ENCODE measurements at places on chromosomes 12 and 14. TPM values are rescaled to one million over a fixed set of nuclear protein-coding genes. Genes with fewer than 3 reads are reported as not detected.

- no peak for DNase-seq
Measured at GRCh38 chr12:102356690-102357089, 123.7 kb downstream of the IGF1 start.

The CELA1 gene
- total RNA-seq: not detected

DNA sequence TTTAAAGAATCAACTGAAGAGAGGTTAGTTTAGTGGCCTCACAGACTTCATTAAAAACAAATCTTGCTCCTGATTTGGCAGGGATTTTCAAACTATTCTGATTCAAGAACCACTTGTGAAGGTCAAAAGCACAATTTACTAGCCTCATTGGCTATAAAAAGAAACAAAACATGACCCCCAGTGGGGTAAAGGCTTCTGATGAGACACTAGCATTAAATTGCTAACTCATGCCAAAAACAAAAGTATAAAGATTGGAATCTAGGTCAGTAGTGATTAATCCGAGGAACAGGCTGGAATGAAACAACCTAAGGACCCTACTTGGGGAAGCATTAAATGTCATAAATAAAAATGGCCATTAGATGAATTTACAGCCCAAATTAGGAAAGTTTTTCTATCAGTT lies 312.3 kb downstream of the PAWR start:
- no peak for DNase-seq

- DNase-seq: no peak
Measured at GRCh38 chr12:95877622-95878021, 18.9 kb downstream of the SNRPF start.

DNA sequence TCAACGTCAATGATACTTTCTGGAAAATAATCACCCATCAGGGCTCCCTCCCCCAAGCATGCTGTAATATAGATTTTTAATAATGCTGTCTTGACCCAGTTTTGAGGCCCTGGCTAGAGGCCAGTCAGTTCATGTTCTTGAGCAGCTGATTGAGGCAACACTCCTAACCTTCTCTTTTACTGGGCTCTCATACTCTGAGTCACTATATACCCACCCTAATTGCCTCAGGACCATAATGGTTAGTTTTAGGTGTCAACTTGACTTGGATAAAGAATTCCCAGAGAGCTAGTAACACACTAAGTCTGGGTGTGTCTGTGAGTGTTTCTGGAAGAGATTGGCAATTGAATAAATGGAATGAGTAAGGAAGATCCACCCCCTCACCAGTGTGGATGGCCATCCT lies 527.0 kb upstream of the ATP2B1 start:
- DNase-seq: peak; percentile 40

DNA sequence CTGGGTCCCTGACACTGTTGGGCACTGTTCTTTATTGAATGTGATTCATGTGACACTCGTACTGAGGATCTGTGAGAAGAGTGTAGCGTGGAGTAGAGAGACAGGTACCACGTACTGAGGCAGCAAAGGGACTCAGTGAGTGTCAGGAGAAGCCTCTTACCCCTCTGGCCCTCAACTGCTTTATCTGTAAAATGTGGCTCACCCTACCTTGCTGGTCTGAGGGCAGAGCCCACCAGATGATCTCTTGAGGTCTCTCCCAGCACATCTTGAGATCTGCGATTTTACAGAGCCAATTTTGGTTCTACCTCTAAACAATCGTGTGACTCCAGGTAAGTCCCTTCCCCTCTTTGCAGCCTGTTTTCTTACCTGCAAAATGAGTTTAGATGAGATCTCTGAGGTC lies 3.1 kb downstream of the CEBPE start:
- no peak for DNase-seq

GRCh38 chr12:84922693-84923092 lies 10.1 kb upstream of the SLC6A15 start:
- peak; percentile 19 for DNase-seq

- no peak for DNase-seq
Measured at GRCh38 chr12:57631566-57632072, 1.4 kb downstream of the B4GALNT1 start.

DNA sequence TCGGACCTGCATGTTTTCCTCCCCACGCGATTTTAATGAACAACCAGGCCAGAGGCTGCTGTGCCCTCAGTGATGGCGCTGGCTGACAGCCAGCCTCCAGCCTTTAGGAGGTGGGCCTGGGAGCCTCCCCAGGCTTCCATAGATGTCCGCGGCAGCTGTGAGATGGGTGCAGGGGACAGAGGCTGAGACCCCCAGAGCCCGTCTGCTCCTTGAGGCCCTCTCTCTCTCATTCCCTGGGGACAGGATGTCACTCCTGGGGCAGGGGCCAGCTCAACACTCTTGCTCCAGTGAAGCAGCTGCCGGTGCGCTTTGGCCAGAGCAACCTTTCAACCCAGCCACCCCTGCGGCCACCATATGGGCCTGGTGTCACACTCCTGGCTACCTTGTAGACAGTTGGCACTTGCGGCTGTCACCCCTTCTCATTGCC lies 24.8 kb downstream of the MVK start:
- DNase-seq: no peak

DNA sequence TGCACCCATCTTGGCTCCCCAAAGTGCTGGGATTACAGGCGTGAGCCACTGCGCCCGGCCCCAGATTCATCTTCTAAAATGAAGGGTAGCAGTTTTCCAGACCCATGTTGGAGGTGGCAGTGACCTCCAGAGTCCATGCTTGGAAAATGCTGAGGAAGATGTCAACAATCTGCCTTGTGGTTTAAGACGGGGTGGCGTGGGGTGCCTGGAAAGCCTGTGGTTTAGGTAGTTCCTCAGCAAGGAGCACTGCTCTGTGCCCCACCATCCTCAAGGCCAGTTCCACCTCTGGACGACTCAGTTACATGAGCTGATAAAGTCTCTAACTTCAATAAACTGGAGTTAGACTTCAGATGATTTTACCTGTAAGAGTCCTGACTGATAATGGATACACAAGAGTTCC lies 48.6 kb downstream of the DRAM1 start:
- DNase-seq: no peak

The KCNK10 gene
- not detected for total RNA-seq

GRCh38 chr12:66984962-66985361 lies 284.2 kb upstream of the CAND1 start:
- peak; percentile 85 for DNase-seq

Data from PC-3 (cell line).